ENCODE measurements at places on chromosomes 5 and 9.

GRCh38 chr5:15286650-15287049 lies 213.3 kb upstream of the FBXL7 start:
- DNase-seq = no peak

- DNase-seq = no peak
Observed at GRCh38 chr9:83536332-83536731, 1.9 kb downstream of the FRMD3 start.

DNA sequence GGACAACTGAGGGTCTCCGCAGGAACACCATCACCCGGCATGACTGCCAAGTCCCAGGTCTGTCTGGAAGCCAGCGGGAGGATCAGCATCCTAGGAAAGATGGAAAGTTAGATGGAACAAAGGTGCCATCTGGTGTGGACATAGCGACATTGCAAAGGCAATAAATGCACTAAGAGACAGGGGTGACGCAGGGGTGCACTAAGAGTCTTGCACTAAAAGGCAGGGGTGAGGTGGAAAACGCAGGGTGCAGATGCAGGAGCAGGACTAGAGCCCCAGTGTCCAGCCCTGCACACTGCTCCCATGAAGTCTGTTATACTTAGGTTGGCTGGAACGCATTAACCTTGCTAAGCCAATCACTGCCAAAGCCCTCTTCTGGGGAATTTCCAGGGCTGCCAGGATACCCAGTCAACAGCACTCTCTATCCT lies 15.5 kb downstream of the ATOX1 start:
- DNase-seq = peak; percentile 50

DNA sequence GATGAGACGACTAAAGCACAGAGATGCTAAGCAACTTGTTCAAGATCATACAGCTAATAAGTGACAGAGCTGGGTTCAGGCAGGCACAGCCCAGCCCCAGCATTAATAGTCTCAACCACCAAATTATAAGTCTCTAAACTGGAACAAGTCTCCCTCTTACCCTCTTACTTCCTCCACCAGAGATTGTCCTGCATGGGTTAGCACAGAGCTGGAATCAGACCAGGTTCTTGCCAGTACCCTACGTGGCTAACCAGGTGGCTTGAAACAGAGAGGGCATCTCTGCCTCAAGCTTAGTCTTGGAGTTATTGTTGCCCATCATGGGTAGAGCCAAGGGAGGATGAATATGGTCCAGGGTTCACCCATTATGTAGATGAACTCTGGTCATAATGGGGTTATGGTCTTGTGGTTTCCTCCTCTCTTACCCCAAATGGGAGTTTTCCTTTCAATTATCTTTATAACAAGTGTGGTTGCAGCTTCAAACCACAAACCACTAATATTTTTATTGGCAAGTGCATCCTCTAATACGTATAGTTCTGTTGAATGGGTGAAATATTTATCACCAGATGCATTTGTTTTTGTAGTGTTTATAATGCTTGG lies 8.3 kb upstream of the XPA start:
- peak; percentile 71 for DNase-seq

- DNase-seq = no peak
Observed at GRCh38 chr5:132044207-132044606, 16.2 kb upstream of the IL3 start.

- DNase-seq = peak; percentile 45
Observed at GRCh38 chr5:143824851-143825720, 13.1 kb downstream of the HMHB1 start.

GRCh38 chr5:123454259-123454911 lies 31.2 kb upstream of the CEP120 start:
- no peak for DNase-seq

DNA sequence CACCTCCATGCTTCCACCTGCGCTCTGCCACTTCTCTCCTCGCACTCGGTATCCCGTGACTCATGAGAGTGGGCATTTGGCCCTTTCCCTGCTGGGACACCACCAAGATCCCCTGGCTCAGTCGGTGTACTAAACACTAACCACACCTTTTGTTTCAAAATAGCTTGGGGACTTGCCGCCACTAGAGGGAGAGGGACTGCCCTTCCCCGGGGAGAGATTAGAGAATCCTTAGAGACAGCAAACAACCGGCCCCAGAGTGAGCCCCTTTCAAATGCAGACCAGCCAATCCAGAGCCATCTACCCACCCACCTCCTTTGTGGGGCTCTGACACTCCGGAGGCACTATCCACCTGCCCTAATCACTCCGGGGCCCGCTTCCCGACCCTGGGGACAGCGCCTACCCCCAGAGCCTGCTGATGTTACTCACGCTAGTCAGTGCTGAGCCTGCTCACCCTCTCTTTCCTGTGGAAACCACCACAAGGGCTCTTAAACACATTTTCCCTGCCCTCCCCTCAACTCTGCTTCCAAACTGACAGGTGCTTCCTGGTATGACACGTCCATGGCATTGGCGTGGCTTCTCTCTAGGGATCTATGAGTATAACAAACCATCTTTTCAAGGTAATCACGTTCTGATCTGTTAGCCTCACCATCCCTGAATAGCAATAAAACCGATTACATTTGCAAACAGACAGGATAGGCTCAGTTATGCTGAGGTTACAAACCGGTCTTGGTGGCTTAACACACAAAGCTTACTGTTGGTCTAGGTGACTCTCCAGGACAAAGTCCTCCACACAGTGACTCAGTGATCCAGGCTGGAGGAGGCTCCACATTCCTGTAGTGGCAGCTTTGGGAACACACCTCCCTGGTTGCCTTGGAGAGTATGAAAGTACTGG lies 180.1 kb upstream of the MVB12B start:
- no peak for DNase-seq

GRCh38 chr5:7852542-7852941 lies 1.6 kb upstream of the CFAP90 start:
- DNase-seq = no peak

GRCh38 chr9:38687389-38687842 lies 32.5 kb downstream of the FAM240B start:
- DNase-seq = no peak

- DNase-seq = no peak
Observed at GRCh38 chr5:122434205-122434970, 122.4 kb downstream of the SNCAIP start.

- no peak for DNase-seq
Observed at GRCh38 chr5:157602505-157602904, 26.9 kb upstream of the ADAM19 start.

DNA sequence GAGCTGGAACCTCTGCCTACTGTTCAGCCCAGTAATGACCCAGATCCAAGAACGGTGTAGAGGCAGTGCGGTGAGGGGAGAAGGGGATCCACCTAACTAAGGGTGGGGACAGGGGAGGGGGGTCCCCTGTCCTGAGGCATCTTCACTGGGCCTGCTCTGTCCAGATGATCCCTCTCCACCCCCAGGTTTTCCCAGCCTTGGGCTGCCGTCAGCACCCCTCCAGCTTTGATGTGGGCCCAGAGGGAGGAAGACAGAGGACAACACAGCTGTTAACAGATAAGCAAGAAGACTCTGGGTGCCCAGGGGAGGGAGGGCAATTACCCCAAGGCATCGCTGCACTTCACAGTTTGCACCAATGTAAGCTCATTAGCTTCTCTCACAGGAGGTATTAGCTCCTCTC lies 19.3 kb downstream of the BICD2 start:
- no peak for DNase-seq

- DNase-seq = no peak
Observed at GRCh38 chr9:35899021-35899420, 7.0 kb upstream of the HRCT1 start.

- DNase-seq = peak; percentile 73
Observed at GRCh38 chr5:91151947-91152346, 231.2 kb downstream of the ARRDC3 start.

DNA sequence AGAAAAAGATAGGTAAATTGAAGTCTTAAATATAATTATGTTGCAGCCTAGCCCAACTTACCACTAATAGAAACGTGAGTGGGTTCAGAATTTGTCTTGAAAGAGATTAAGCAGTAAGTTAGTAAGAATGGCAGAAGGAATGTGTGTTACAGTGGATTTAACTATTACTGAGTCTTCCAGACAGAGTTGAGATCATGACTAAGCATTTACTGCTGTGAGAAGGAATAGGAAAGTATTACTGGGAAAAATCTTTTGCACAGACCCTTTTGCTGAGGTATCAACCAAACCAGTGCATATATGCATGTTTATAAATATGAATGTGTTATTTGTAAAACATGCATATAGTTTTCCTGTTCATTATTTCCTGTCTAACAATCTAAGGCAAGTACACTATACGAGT lies 112.8 kb upstream of the EFNA5 start:
- DNase-seq = no peak

DNA sequence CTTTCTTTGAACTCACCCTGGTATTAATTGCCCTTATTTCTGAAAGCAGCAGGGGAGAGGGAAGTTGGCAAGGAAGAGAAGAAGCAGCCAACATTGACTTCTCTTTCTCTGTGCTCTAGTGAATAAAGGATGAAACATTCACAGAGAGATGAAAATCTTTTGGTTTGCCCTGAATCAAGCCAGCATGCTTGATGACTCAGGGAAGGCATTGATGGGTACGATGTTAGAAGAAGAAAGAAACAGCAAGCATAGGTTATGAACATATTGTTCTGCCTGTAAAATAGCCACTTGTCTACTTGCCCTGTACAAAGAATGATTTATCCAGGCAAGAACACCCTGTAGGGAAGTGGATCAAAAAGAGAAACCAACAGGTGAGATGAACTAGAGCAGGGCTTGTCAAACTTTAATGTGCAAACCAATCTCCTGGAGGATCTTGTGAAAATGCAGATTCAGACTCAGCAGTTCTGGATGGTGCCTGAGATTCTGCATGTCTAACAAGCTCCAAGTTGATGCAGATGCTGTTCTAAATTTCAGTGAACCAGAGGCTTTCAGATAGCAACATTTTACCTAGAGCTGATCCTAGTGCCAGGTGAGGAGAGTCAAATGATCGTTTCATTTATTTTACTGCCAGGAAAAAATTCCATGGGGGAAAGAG lies 586.6 kb upstream of the TLE4 start:
- DNase-seq = peak; percentile 3

GRCh38 chr5:179806250-179807048 lies at the start of gene MGAT4B:
Gene MGAT4B (minus strand): TSS chr5:179806866. CDS start chr5:179806583, 283 bp downstream.
- no peak for DNase-seq

DNA sequence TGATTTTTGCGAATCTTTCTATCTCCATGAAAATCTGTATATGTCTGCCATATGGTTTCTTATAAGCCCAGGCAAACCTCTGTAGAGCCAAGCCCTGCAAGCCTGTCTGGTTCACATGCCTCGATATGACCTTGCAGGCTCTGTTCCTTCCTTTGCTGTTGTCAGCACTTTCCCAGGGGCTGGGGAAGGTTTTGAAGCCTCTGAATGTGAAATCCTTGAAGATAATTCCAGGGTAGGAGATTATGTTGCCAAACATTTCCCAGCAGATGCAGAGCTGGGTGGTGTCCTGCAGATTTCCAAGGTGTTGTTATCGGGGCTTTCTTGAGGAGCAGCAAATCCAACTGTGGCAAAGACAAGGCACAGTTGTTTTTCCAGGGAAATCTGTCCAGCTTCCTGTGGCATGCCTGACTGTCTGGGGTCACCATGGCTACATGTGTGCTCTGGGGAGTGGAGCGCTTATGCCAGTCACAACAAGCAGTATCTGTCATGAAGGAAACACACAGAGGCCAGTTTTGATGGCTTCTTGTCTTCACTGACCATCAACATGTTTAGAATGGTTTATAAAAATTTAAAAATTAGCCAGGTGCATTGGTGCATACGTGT lies 60.7 kb upstream of the RPS23 start:
- DNase-seq = no peak

- DNase-seq = no peak
Observed at GRCh38 chr9:18847576-18848275, 185.3 kb downstream of the SAXO1 start.

GRCh38 chr5:134540747-134541733 lies 15.6 kb downstream of the JADE2 start:
- DNase-seq = no peak

DNA sequence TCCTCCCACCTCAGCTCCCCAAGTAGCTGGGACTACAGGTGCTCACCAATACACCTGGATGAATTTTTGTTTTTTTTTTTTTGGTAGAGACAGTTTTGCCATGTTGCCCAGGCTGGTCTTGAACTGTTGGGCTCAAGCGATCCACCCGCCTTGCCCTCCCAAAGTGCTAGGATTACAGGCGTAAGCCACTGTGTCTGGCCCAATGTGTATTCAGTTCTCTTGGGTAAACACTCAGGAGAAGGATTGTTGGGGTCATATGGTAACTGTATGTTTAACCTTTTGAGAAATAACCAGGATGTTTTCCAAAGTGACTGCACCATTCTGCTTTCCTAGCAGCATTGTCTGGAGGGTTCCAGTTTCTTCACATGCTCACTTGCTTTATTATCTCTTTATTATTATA lies 67.4 kb downstream of the TNPO1 start:
- DNase-seq = peak; percentile 6

DNA sequence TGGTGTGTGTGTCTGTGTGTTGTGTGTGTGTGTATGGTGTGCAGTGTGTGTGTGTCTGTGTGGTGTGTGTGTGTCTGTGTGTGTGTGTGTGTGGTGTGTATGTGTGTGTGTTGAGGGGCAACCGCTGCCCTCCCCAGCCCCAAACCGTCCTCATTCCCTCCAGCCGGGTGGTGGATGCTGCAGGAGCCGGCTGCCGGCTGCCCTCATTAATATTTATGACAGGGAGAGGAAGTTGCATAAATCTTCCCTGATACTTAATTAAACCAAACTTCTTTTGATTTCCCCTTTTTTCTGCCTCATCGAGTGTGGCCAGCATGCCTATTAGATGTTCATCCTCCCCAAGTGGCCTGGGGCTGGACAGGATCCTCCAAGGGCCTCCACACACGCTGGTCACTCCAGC lies 121.4 kb upstream of the MVB12B start:
- no peak for DNase-seq

GRCh38 chr9:127568618-127568970 lies 43.5 kb upstream of the STXBP1 start:
- DNase-seq = no peak

- no peak for DNase-seq
Observed at GRCh38 chr5:124352312-124352711, 394.1 kb downstream of the ZNF608 start.

DNA sequence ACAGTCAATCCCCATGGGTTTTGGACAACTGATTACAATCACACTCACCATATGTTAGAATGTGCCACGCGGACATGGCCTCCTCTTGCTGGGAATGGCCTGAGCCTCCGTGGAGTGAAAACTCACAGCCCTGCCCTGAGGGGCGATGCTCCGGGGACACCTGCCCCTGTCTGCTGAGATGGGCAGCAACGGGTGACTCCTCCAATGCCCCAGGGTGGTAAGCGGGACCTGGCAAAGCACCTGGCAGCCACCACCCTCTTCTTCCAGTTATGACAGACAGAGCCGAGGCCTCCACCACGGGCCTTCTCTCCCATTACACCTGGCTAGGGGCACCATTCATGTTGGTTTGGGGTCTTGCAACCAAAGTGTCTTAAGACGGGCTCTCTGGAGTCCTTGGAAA lies 94.9 kb upstream of the COL5A1 start:
- DNase-seq = no peak

- DNase-seq = peak; percentile 13
Observed at GRCh38 chr5:90386099-90386710, 23.4 kb downstream of the CETN3 start.

- no peak for DNase-seq
Observed at GRCh38 chr5:91011029-91011428, 372.1 kb downstream of the ARRDC3 start.

- DNase-seq = no peak
Observed at GRCh38 chr5:131899686-131900085, 45.8 kb downstream of the MEIKIN start.

Data from astrocyte of the cerebellum (primary cell).